ENCODE measurements at places on chromosomes 1 and 21. TPM values are rescaled to one million over a fixed set of nuclear protein-coding genes. Genes with fewer than 3 reads are reported as not detected.

DNA sequence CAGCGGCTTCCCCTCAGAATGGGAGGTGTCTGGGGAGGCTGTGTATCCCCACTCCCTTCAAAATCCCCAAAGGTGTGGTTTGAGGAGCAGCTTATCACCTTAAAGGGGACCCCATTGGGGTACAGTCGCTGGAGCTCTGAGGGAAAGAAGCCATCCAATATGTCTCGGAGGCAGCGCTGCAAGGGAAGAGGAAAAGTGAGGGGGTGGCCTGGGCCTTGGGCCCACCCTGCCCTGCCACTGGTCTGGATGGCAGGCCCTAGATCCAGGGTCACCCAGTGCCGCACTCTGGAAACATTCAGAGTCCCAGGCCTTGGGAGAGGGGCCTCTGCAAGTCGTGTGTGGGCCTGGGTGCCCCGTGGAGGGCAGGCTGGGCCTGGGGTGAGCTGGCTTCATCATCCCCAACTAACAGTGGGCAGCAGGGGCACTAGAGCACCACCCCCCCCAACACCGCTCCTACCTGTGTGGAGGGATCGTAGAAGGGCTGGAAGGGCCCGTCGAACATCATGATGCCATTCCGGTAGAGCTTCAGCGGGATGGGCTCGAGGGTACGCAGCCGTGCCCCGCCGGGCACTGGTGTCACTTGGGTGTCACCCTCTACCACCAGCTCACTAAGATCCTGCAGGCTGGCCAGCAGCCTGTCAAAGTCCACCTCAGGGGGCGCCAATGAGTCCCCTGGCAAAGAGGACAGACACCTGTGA lies 5.6 kb downstream of the SH3BGRL3 start:
- H3K4me1 ChIP-seq, result peaks cover 95% of the 10 kb centered on the region
- no peaks in the 10 kb centered on the region for H3K27me3 ChIP-seq
- H3K4me3 ChIP-seq, result no peak overlapping the region
- DNase-seq, result peak; percentile 76

DNA sequence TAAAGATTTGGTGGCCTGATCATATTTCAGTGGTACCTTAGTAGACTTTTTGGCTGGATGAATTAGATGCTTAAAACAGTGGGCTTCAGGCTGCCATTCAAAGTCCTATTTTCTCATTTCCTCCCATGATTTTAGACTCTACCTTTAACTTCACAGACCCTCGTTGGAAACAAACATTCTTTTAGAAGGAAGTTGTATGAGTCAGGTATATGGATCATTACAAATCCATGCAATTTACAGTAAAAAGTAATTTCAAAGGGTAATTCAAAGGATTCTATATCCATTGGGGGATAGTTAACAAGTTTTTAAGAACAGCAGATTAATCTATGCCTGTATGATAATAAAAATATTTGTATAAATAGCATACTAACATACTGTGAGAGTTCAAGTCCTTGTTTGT lies 216.9 kb upstream of the RRP15 start:
- no peak for DNase-seq
- no peak overlapping the region for H3K27ac ChIP-seq
- H3K4me3 ChIP-seq, result no peak overlapping the region
- H3K27me3 ChIP-seq, result no peaks in the 10 kb centered on the region

DNA sequence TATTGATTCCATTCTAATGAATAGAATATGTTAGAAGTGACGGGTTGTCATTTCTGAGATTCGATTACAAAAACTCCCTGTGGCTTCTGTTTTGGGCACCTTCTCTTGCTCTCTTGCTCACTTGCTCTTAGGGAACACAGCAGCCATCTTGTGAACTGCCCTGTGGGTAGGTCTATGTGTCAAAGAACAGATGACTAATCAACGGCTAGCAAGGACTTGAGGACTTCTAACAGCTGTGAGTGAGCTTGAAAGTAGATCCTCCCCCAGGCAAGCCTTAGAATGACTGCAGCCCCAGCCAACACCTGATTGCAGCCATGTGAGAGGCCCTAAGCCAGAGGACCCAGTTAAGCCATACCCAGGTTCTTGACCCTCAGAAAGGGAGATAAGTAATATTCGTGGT lies 49.3 kb downstream of the AZIN2 start:
- DNase-seq, result peak; percentile 60
- H3K4me3 ChIP-seq, result no peak overlapping the region
- peak overlapping the region; percentile 27 for H3K27ac ChIP-seq
- no peaks in the 10 kb centered on the region for H3K27me3 ChIP-seq
- peaks cover 12% of the 10 kb centered on the region for H3K36me3 ChIP-seq
- H3K4me1 ChIP-seq, result peaks cover 46% of the 10 kb centered on the region

DNA sequence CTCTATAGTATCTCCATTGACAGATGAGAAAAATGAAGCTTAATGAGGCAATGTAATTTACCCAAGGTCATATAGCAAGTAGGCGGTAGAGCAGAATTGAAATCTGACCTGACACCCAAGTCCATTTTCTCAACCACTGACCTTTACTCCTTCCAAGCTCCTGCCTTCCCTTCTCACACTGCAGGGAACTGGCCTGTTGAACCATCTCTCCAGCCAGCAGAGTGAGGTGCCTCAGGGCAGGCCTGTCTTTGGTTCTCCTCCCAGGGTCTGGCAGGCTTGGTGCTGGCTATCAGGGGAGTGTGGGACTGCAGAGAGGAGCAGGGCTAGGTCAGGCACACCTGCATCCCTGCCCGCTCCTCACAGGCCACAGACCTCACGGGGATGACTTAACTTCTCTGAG lies 126.8 kb downstream of the BEND5 start:
- H3K4me1 ChIP-seq, result no peaks in the 10 kb centered on the region
- H3K36me3 ChIP-seq, result no peaks in the 10 kb centered on the region
- H3K27ac ChIP-seq, result no peak overlapping the region
- no peak for DNase-seq

GRCh38 chr1:209648346-209648745 lies 3.9 kb downstream of the LAMB3 start:
- H3K4me3 ChIP-seq, result no peak overlapping the region
- no peaks in the 10 kb centered on the region for H3K27me3 ChIP-seq
- H3K27ac ChIP-seq, result no peak overlapping the region
- DNase-seq, result no peak
- peaks cover 46% of the 10 kb centered on the region for H3K4me1 ChIP-seq
- H3K36me3 ChIP-seq, result no peaks in the 10 kb centered on the region

GRCh38 chr1:190243056-190243455 lies 234.6 kb downstream of the BRINP3 start:
- no peak overlapping the region for H3K4me3 ChIP-seq
- H3K4me1 ChIP-seq, result no peaks in the 10 kb centered on the region
- H3K27me3 ChIP-seq, result no peaks in the 10 kb centered on the region

GRCh38 chr1:43366601-43367025 lies 1.2 kb downstream of the ELOVL1 start:
- peak overlapping the region; percentile 90 for H3K4me3 ChIP-seq
- H3K27me3 ChIP-seq, result no peaks in the 10 kb centered on the region
- H3K4me1 ChIP-seq, result peaks cover 37% of the 10 kb centered on the region
- peaks cover 49% of the 10 kb centered on the region for H3K36me3 ChIP-seq
- DNase-seq, result no peak

- DNase-seq, result no peak
- H3K4me3 ChIP-seq, result no peak overlapping the region
- no peaks in the 10 kb centered on the region for H3K27me3 ChIP-seq
- no peaks in the 10 kb centered on the region for H3K36me3 ChIP-seq
- H3K27ac ChIP-seq, result no peak overlapping the region
Measured at GRCh38 chr1:159804924-159805323, 2.8 kb downstream of the FCRL6 start.

GRCh38 chr1:116503546-116504307 lies 67.1 kb downstream of the CD58 start:
- peaks cover 56% of the 10 kb centered on the region for H3K4me1 ChIP-seq
- no peaks in the 10 kb centered on the region for H3K27me3 ChIP-seq
- no peak overlapping the region for H3K4me3 ChIP-seq

DNA sequence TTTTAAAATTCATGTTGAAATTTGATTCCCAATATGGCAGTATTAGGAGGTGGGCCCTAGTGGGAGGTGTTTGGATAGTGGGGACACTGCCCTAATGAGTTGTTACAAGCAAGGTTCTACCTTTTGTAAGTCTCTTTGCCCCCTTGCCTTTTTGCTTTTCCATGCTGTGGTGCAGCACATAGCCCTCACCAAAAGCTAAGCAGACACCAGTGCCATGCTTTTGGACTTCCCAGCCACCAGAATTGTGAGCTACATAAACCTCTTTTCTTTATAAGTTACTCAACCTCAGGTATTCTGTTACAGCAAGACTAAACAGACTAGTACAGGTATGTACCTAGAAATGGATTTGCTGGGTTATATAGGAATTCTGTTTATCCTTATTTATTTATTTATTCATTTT lies 13.7 kb downstream of the ZMYM4 start:
- no peak for DNase-seq
- no peak overlapping the region for H3K4me3 ChIP-seq
- peaks cover 48% of the 10 kb centered on the region for H3K36me3 ChIP-seq

DNA sequence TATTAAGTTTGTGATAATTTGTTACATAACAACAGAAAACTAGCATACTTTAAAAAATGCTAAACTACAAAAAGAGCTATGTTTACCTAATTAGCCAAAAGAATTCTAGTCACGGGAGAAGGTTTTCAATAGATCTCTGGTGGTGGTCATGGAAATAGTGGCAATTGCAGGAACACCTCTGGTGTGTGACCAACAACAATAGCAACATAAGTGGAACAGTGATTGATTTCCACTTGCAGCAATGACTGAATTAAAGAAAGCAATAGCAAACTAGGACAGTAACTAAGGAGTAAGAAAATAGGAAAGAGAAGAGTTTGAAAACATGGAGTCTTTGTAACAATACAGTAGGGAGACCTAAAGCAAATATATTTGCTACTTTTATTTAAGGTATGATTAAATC lies 171.3 kb upstream of the ADGRL4 start:
- no peaks in the 10 kb centered on the region for H3K36me3 ChIP-seq
- no peaks in the 10 kb centered on the region for H3K27me3 ChIP-seq
- no peak overlapping the region for H3K27ac ChIP-seq
- no peak overlapping the region for H3K4me3 ChIP-seq

DNA sequence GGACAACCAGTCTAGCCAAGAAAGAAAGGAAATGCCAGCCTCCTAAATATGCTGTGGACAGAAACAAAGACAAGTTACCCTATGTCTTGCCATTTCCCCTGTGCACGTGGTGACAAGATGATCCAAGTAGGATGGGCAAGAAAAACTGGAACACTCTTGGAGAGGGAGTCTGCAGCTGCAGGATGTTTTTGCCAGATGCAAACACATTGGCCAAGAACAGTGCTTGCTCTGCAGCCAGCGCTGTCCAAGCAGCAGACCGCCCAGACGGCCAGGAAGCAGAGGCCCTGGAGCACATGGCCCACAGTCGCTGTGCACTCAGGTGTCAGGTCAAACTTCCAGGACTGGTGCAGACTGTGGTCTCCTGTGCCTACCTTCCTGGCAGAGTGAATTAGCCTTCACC lies 189.3 kb downstream of the SLC35F3 start:
- H3K27ac ChIP-seq, result no peak overlapping the region
- no peak overlapping the region for H3K4me3 ChIP-seq
- DNase-seq, result no peak
- no peaks in the 10 kb centered on the region for H3K36me3 ChIP-seq
- no peaks in the 10 kb centered on the region for H3K4me1 ChIP-seq

DNA sequence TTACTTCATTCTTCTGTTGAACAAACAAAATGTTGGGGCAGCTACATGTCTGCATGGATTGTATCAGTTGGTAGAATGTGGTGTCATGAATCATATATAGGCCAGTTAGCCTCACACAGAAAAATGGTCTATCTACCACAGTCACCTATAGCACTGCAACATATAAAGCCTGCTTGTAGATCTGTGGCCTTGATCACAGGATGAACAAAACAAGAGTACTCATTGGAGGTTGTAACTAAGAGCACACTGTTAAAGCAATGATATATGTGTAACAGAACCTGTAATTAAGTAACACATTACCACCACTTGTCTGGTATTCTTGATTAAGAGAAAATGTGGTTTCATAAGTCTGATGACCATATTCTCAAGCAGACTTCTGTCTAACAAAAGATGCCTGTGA lies 167.3 kb upstream of the SGIP1 start:
- no peak overlapping the region for H3K4me3 ChIP-seq
- peaks cover 85% of the 10 kb centered on the region for H3K36me3 ChIP-seq
- no peaks in the 10 kb centered on the region for H3K27me3 ChIP-seq
- no peak for DNase-seq
- peak overlapping the region; percentile 75 for H3K27ac ChIP-seq
- H3K4me1 ChIP-seq, result peaks cover 82% of the 10 kb centered on the region

DNA sequence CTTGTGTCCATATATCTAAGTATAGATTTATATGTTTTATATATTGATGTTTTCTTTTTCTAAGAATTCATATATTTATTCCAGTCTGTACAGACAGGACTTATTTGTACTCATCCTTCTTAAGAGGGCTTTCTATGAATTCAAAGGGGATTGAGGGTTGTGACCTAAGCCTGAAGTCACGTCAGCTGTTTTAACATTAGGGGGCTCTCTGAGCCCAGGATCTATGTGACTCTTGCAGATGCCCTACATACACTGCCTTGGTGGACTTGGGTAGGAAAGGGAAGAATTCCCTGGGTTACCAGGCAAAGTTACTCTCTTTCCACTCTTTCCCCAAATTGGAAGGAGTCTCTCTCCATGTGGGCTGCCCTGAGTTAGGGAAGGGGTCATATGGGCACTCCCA lies 283.8 kb upstream of the DAB1 start:
- H3K36me3 ChIP-seq, result no peaks in the 10 kb centered on the region
- H3K4me1 ChIP-seq, result no peaks in the 10 kb centered on the region
- H3K27me3 ChIP-seq, result peaks cover 2% of the 10 kb centered on the region

DNA sequence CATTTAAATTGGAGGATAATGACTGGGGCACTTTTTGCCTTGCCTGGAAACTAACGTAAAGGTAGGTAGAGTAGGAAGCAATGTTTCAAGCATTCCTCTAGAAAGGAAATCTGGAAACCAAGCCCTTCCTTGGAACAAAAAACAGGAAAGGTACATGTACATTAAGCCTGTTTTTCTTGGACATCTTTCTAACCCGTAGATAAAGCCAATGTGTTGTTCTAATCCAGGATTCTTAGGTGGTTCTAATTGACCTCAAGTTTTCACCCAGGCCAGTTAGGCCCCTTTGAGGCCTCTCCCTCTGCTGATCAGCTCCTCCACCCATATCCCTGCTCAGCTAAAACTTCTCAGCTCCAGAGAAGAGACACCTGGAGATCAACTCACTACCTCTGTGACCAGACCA lies 6.3 kb upstream of the DUSP23 start:
- H3K27me3 ChIP-seq, result peaks cover 2% of the 10 kb centered on the region

SPSB1 gene
- total RNA-seq, result 5.7 TPM

CD84 gene
- 14.8 TPM for total RNA-seq

ATP6V1G3 gene
- total RNA-seq, result not detected

TP73 gene
- total RNA-seq, result 0.40 TPM

PLPP3 gene
- total RNA-seq, result not detected

PLPPR5 gene
- total RNA-seq, result not detected

S100A7A gene
- not detected for total RNA-seq

ADAMTS5 gene
- not detected for total RNA-seq

All from activated CD4-positive, alpha-beta T cell treated with anti-CD3 and anti-CD28 coated beads for 36 hours (primary cell).